ENCODE measurements at places on chromosomes 16 and 17.

GRCh38 chr17:44389281-44389680, at the start of gene ITGA2B:
ITGA2B (minus strand) TSS chr17:44389649; CDS start chr17:44389473, 176 bp downstream.
- no peak for DNase-seq

GRCh38 chr17:69223809-69224208, 4.8 kb downstream of the ABCA10 start:
- no peak for DNase-seq

GRCh38 chr17:79078476-79079190, 4.0 kb downstream of the ENGASE start:
- DNase-seq: no peak

- no peak for DNase-seq
These were observed 6.5 kb upstream of the NGFR start for GRCh38 chr17:49488612-49489011.

GRCh38 chr17:58224315-58224714, 5.3 kb upstream of the MKS1 start:
- DNase-seq: no peak

DNA sequence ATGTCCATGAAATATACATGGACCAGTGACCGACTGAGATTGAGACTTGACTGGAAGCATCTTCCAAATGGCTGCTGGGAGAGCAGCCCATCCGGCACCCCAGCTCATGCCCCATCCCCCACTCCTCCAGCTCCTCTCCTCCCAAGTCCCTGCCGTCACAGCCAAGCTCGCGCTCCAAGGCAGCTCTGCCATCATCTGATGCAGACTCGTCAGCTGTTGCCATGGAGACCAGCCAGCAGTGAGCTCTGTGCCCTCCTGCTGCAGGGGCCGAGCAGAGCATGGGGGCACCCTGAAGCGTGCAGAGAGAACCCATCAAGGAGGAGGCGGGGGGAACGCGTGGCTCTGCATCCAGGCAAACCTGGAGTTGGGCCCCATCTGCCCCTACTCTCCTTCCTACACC, 74.5 kb upstream of the TNRC6C start:
- DNase-seq: no peak

- no peak for DNase-seq
These were observed 24.3 kb downstream of the CD300A start for GRCh38 chr17:74490716-74491115.

DNA sequence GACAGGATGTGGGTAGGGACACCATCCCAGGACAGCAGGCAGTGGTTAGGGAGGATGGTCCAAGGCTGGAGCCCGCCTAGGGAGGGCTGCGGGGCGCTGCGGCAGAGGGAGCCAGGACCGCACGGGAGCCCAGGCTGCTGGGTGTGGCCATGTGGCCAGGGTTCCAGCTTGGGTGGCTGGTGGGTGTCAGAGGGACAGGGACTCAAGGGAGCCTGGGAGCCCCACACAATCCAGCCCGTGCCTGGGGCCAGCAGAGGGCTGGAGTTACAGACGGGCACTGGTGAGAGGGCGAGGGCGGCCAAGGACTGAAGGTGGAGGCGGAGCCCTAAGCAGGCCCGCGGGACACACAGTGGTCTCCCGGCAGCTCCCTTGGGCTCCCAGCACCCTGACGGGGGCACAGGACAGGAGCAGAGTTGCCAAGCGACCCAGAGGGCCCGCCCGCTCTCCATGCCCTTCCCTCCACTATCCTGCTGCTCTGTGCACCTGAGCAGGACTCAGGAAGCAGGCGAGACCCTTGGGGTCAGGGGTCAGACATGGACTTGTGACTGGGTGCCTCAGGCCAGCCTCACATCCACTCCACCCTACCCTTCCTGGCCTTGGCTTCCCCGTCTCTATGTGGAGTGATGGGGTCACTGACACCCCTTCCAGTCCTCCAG, 7.1 kb downstream of the MRPL28 start:
- no peak for DNase-seq

DNA sequence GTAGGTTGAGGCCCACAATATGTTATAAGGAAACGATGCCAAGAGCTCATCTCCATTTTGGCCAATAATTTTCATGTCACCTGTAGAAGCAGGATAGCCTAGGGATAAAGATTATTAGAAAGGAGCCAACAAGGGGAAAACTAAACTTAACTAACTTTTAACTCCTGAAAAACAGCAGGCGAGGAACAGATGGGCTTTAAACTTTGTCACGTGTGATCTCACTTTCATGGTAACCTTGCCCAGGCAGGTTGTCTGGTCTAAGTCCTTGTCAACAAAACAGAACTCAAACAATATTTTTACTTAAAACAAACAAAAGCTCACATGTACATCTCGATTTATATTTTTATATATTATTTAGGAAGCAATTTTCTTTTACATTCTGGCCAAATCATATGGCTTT, 1672.0 kb downstream of the TP53TG3F start:
- DNase-seq: no peak

GRCh38 chr17:70675070-70675590, 505.8 kb downstream of the KCNJ2 start:
- no peak for DNase-seq

DNA sequence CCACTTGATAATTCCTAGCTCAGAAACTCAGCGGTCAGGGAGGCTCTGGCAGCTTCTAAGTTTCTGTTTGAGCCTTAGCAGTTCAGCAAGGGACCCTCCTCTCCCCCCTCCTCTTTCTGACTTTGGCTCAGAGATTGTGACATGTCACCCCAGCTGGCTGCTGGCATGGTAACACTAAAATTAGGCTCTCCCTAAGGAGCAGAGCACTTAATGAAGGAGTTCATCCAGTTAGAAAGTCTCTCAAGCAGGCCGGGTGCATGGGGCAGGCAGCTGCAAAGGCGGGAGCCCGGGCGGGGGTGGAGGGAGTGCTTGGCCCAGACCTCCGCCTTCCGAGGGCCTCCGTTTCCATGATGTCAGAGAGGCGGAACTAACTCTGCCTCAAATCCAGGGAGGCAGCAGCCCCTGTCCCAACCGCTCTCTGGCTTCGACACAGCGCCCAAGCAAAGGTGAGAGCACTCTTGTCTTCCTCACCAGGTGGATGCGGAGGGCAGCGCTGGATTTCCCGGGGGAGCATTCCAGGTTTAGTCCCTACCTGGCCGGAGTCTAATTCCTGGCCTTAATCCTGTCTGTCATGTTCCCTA, 128.0 kb upstream of the PLCG2 start:
- DNase-seq: no peak

GRCh38 chr16:89618109-89618998, 4.9 kb downstream of the DPEP1 start:
- no peak for DNase-seq

GRCh38 chr16:88700636-88701482, 5.3 kb downstream of the RNF166 start:
- DNase-seq: peak; percentile 93

GRCh38 chr16:65936096-65936495, 430.4 kb upstream of the CDH5 start:
- no peak for DNase-seq

- DNase-seq: no peak
These were observed 138.4 kb downstream of the PHKB start for GRCh38 chr16:47599512-47599911.

All from T-helper 1 cell (primary cell).